ENCODE measurements at places on chromosomes 11 and 22. TPM values are rescaled to one million over a fixed set of nuclear protein-coding genes. Genes with fewer than 3 reads are reported as not detected.

Gene RAB3IL1
- not detected for polyA plus RNA-seq

DNA sequence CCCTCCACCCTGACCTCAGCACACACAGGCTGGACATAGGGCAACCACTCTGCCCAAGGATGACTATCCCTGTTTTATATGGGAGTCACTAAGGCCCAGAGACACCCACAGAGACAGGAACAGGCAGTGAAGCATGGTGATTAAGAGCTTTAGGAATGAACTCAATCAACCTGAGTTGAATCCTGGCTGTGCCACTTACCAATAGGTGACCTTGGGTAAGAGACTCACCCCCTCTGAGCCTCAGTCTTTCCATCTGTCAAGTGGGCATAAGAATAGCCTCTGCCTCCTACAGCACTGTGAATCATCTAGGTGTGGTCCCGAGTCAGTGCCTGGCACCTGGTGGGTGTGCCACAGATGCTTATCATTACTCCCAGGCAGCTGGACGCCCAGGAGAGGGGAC is 6.8 kb downstream of the CRYBB1 start:
- no peak for DNase-seq

DNA sequence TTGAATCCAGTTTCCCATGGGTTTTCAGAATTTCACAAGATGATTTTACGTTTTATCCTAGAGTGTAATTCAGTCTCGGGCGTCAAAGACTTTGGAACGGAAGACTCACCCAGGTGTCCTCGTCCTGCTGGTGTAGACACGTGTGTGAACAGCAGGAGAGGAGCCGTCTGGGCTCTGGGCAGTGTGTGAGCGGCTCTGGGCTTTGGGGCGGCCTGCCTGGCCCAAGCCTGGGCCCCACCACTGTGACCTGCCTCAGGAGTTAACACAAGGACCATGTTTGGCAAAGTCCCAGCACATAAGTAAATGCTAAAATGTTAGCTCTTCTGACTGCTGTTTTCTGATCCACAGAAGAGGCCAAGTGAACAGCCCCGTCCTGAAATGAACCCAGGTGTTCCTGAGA is 1093.3 kb downstream of the BRD1 start:
- no peak for DNase-seq

DNA sequence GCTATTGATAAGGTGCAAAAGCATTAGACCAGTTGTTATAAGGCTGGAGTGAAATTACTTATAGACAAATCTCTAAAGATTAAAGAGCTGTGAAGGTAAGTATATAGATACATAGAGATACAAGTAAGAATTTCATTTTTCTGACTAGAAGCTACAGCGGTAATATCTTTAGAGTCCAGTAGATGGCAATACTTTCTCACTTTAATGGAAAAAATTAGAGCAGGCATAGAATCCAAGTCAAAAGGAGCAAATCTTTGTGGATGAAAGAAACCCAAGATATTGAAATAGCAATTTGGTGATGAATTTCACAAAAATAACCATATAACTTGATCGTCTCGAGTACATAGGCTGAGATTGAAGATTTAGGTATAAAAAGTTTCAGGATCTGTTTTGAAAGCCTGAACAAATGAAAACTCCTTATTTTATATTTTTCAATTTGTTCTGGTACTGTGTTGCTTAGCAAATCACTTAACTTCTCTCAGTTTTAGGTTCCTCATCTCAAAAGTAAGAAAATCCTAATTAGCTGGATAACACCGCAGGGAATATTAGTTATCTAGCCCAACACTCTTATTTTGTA is 81.9 kb downstream of the UVRAG start:
- peak; percentile 14 for DNase-seq

Measured in immature natural killer cell (primary cell).